Erythroblast (primary cell): ENCODE measurements at places on chromosomes 4 and X.
A peak's percentile ranks its signal among the peaks of the same experiment; 100 is the strongest.

DNA sequence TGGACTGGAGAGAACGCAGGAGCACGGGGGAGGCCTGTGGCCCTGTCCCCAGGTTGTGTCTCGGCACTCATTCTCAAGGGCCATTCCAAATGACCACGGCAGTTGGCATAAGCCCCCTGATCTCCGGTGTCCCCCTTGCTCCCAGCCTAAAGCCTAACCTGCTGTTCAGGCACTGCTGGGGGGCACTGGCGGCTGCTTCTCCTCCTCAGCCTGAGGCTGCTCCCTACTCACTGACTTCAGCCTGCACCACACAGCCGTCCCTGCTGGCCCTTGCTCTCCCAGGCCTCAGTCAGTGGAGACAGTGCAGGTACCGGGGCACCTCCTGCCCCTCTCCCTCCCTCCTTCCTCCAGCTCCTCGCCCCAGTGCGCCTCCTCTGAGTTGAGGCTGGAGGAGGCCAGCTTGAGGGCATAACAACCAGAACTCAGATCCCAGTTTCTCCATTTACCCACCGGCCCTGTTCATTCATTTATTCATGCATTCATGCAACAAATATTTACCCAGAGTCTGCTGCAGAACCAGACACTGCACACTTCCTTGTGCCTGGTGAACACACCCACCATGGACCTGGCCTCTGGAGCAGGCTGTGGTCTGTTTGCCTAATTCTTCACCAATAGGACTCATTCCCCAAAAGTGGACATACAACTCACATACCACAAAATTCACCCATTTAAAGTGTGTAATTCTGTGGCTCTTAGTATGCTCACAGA lies 65.0 kb downstream of the CPZ start:
- no peak for DNase-seq

GRCh38 chr4:55014876-55015275 lies 110.5 kb downstream of the KDR start:
- DNase-seq: no peak

- DNase-seq: no peak
Observed at GRCh38 chrX:124045109-124045508, 83.6 kb downstream of the STAG2 start.

DNA sequence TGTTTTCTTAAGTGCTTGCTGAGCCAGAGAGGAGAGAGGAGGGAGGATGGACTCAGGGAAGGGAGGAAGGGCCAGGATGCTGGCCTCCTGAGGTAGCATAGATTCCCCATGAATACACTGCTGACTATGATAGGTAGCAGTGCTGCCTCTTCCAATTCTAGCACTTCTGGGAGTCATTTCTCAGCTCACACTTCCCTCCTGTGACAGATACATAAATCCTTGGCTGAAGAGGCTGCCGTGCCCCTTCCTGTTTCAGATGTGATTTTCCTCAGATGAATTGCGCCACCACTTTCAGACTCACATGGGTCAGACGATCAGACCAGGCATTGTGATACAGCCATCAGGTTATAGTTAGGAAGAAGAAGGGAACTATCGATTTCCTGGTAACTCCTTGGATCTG lies 22.4 kb downstream of the TSC22D3 start:
- no peak for DNase-seq

DNA sequence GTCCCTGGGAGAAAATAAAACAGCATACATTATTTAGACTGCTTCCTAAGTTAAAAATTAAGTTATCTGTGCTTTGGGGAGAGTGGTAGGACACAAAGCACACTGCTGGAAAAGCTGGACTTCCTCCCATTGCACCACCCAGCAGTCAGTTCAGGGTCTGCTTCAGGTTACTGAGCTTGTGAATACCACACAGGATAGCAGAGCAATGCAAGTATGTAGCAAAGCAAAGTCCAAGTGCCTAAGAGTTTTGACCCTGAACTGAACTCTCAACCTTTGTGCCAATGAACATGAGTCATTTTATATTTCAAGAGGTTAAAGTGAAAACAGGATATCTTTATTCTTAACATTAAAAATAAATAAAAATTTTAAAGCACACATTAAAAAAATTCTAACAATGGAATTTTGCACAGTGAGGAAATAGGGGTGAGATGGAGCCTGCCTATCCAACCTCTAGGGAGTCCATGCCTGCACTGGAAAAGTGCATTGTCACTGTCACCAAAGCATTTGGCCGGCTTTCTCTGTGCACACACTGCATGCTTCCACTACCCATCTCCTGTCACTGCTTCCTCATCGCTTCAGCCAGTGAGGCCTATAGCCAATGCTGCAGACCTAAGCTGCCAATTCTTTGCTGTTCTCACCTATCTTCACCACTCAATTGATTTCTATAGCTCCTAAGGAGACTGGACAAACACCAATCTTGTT lies 50.9 kb downstream of the ABCG2 start:
- peak; percentile 53 for DNase-seq

GRCh38 chr4:141350122-141350905 lies 129.6 kb downstream of the ZNF330 start:
- DNase-seq: no peak

GRCh38 chr4:40822420-40823166 lies 72.8 kb downstream of the NSUN7 start:
- DNase-seq: no peak

DNA sequence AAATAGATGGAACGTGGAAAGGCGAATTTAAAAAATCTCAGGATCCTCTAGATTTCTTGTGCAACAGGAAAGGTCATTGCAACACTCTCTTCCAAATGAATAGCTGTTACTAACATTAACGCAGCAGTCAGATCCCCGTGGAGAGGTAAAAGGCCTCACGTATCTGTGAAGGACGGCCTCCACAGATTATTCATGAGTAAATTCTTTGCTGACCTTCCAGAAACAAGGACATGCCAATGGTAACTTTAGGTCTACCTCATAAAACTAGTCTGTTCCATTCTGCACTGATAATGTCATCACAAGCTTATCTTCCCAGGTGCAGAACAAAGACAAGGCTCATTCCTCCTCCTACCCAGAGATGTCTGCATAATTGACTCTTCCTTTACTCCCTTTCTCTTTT lies 16.1 kb upstream of the REPS2 start:
- peak; percentile 1 for DNase-seq

DNA sequence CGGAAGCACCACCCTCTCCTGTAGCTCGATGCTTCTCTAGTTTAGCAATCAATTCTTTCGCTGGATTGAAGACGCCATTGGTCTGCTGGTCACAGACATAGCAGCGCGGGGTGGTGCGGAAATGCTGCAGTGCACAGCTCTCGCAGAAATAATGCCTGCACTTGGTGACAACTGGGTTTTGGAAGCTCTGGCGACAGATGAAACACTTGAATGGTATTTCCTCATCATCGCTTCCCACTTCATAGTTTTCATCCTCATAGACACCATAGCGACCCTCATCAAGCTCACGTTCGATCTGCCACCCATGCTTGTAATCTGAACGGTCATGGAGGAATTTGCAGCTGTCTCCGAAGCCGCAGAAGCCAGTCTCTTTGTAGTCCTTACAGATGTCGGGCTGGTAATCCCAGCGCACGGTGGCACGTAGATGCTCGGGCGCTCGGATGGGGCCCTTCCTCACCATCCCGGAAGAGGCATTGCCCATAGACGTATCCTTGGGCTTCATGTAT lies 854 bp downstream of the RNF113A start:
- peak; percentile 42 for DNase-seq

GRCh38 chrX:133646719-133647116 lies 231.4 kb upstream of the GPC4 start:
- no peak for DNase-seq

GRCh38 chr4:67593741-67594175 lies 35.2 kb downstream of the STAP1 start:
- no peak for DNase-seq

DNA sequence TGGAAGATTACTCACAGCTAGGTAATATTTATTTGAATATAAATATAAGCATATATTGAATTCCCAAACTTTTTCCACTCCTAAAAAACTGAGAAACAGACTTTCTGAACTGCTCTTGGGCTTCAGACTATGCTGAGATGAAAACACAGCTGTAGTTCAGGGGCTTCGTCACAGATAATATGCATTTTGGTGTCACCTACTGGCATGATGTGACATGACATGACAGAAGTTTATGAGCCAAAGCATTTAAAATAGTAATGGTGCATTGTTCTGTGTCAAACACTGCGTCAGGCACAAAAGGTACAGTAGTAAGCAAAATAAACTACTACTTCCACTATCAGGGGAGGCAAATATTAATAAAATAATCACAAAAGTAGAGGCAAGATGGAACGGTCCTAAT lies 171.3 kb downstream of the BTC start:
- DNase-seq: peak; percentile 51

DNA sequence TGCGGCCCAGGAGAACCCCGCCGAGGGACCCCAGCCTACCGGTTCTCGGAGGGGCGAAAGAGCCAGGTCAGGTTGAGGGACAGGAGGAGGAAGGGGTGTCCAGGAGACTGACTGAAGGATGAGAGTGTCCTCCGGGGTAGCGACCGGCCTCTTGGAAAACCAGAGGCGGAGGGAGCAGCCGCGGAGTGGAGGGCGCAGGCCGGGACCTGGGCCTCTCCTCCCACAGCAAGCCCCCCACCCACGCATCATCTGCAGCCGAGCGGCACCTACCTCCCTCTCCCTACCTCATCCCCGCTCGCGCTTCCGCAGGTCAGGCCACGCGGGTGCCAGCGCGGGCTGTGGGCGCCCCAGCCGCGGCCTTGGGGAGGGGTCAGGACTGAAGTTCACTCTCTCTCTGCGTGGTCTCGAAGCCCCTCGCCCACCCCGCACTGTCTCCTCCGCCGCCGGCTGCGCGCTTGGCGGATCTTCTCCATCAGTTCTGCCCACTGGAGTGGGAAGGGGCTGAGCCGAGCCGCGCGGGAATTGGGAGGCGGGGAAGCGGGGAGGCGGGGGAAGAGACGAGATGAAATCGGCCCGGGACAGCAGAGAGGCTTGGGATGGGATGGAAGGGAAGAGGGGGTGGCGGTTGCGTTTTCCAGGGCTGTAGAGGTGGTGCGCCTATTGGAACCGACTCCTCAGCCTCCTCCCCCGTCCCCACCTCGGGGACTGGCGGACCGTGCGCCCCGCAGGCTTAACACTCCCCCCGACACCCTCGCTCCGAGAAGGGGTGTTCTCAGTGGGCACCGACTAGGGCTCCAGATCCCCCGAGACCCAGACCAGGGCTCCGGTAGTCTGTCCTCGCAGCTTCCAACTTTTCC lies 1.8 kb downstream of the NLGN4X start:
- DNase-seq: no peak

DNA sequence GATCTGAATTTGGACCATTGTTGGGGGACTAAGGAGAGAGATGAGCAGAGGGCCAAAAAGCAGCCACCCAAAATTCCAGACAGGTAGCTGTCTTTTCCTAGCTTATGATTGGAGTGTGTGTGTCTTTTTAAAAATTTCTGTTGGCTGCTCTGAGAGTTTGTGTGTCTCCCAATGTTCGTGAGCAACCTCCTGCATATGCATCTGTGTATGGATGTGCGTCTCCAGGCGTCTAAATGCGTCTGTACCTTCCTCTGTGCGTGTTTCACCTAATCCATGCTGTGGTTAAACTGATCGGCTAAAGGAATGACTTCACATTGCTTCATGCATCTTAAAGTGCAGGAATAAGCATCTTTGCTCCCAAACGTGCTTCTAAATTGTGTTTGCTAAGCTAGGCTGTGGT lies 65.5 kb upstream of the LAS1L start:
- DNase-seq: no peak

DNA sequence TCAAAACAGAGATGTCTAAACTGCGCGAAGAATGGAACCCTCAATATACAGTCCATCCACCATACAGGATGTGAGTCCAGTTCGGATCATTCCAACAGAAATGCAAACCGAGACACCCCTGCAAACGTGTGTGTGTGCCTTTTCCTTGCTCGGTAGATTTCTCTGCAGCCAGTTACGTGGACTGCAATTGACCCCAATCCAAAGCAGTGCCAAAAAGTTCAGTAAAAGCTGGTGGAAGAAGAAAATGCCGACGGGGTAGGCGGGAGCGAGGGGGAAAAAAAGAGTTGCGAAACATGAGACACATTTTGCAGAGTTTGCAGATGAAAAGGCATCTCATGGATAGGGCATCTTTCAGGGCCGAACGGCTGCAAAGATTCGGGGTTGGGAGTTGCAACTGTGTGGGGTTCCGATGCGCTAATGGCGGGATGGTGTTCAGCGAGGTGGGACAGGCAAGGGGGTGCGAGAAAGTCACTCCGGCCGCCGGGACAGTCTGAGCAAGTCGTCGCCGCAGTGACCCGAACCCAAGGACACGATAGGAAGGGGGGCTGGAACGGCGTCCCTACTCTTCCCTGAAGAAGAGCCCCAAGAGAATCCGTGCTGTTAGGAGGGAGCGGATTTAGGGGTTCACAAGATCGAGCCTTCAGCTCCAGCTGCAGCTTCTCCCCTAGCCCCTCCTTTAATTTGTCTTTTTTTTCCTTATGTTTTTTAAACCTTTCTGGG lies 3.8 kb downstream of the PHOX2B start:
- DNase-seq: no peak

DNA sequence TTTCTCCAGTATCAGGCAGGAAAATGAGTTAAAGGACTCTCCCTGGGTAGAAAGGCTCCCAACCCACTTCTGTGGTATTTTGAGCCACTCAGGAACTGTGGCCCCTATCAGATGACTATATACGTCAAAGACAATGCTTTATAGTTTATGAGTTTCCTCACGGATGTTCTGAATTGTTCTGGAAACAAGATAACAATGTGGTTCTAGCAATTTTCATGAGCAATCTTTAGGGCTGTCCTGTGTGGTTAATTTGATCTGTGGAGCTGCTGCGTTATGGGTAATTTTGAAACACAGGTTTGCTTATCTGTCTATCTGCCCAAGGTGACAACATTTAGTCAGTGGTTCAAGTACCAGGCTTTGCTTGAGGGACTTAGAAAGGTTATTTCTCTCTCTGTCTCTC lies 46.7 kb upstream of the IL2 start:
- DNase-seq: no peak

GRCh38 chr4:84379917-84380641 lies 119.0 kb downstream of the NKX6-1 start:
- DNase-seq: no peak

GRCh38 chrX:70030301-70030767 lies 19.4 kb downstream of the AWAT2 start:
- peak; percentile 29 for DNase-seq

GRCh38 chr4:74110670-74111069 lies 11.7 kb upstream of the CXCL2 start:
- no peak for DNase-seq

- no peak for DNase-seq
Observed at GRCh38 chrX:112760697-112761096, 79.9 kb downstream of the AMOT start.

GRCh38 chr4:139770361-139770760 lies 104.7 kb downstream of the MGST2 start:
- no peak for DNase-seq

- no peak for DNase-seq
Observed at GRCh38 chrX:134688031-134688823, 30.0 kb upstream of the PLAC1 start.

DNA sequence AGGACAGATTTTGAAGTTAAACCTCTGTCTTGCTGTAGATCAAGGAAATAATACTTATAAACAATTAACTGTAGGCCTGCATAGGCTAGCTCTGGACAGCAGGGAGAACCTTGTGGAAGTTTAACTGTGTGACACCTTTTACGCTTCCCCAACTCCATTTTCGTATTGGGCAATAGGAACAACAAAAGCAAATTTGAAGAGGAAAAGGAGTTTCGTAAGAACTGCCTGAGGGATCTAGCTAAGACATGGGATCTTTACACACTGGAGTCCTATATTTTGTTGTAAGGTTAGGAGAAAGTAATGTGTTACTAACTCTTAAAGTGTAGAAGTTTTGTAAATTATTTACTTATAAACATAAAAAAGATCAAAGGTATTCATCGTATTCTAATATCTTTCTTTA lies 324.9 kb upstream of the CASK start:
- DNase-seq: no peak

GRCh38 chrX:133018229-133018628 lies 59.8 kb upstream of the HS6ST2 start:
- no peak for DNase-seq

GRCh38 chr4:177235026-177235425 lies 74.6 kb upstream of the NEIL3 start:
- no peak for DNase-seq
